ENCODE measurements at places on chromosomes 11 and 22.
A peak's percentile ranks its signal among the peaks of the same experiment; 100 is the strongest.

DNA sequence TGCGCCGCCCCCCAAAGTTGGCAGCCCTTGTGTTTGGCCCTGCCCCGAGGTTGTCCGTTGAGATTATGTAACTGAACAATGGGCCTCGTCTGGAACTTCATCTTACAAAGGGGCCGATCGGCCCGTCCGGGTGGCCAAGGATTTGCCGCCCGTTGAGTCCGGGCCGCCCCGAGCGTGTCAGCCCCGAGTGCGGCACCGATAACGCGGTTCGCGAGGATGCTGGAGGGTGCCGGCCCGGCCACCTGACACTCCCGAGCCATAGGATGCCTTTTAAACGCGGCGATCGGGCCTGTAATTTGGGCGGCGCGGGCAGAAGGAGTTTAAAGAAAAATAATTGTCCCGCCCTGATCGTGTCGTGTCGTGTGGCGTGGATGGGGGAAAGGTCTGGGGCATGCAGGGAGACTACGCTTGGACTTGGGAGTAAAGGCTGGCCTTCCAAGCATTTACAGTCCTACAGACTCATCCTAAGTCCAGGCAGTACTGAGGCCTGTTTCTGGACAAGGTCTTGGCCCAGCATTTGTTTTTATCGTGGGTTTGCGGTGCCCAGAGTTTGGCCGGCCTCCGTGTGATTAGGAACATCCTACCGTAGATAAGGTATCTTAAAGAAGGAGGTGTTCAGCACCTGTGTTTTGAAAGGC, 1.3 kb downstream of the WEE1 start:
- no peak for DNase-seq

DNA sequence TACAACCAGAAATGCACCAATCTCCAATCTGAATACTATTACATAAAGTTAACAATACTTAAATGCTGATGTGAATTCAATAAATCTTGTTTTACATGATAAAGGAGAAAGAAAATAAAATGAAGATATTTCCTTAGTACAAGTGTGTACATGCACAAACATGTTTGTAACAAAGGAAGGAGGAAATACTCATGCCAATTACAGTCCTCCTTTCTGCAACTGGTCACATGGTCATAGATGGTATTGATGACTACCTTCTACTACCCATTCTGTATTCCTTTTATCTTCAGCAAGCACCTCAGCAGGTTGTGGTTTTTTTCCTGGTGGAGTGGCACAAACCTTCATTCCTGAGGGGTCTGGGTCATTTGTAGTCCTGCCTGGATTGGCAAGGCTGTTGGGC, 214.2 kb upstream of the GUCY1A2 start:
- DNase-seq: no peak

DNA sequence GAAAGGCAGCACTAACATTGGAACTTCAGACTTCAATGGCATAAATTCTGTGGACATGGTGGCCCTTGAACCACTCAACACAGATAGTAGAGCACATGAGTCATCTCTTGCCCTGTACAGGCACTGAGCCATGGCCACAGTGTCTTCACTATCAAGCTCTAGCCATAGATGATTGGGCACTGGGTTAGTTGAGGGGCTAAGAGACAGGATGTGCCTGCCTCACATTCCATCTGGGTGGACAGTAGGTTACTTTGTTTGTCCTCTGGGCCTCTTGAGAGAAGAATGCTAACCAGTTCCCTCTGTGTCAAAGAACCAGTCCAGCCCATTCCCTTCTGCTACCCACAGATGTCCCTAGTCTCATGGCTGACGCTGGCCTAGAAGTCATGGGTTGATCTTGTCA, 39.8 kb downstream of the OR6Q1 start:
- no peak for DNase-seq

DNA sequence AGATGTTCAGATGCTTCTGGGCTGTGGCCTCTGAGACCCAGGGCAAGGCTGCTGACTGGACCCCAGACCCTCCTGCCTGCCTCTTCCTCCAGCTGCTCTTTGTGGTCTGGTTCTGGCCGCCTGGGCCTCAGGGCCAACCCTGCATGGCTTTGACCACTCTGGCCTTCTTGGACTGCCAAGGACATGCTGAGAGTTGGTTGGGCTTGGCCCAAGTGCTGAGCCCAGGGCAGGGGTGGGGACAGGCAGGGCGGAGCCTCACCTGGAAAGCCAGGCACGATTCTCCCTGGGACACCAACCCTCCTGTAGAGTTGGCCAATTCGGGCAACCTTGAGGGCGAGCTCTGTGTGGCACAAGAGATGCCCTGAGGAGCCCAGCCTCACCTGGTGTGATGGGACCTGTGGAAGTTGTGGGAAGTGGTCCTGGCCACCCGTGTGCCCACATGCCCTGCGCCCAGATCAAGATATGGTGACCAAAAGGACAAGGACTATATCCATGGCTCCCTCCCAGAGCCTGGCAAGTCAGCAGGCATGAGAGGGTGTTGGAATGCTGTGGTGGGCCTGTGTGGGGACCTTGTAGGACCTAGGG, 11.6 kb downstream of the TANGO2 start:
- DNase-seq: no peak

GRCh38 chr11:124380585-124380984, 3.7 kb downstream of the OR8B2 start:
- no peak for DNase-seq

- no peak for DNase-seq
Observed at GRCh38 chr11:101435408-101435973, 148.3 kb downstream of the TRPC6 start.

- DNase-seq: no peak
Observed at GRCh38 chr11:19558189-19558986, 154.2 kb upstream of the NAV2 start.

DNA sequence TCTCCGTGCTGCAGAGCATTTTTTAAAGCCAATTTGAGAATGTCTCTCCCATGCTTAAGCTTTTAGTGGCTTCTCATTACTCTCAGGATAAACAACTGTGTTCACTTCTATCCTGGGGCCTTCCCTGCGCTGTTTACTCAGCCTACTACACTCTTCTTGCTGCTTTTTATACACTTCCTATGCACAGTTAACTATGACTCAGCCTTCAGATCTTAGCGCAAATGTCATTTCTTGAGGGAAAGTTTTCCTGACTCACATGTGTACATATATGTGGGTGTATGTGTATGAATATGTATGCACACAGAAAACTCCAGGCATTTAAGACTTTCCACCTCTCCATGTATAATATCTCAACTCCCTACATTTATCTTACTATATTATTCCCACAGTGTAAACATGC, 9.8 kb downstream of the THAP12 start:
- no peak for DNase-seq

GRCh38 chr11:81869351-81870065, 864.2 kb downstream of the FAM181B start:
- DNase-seq: peak; percentile 72

DNA sequence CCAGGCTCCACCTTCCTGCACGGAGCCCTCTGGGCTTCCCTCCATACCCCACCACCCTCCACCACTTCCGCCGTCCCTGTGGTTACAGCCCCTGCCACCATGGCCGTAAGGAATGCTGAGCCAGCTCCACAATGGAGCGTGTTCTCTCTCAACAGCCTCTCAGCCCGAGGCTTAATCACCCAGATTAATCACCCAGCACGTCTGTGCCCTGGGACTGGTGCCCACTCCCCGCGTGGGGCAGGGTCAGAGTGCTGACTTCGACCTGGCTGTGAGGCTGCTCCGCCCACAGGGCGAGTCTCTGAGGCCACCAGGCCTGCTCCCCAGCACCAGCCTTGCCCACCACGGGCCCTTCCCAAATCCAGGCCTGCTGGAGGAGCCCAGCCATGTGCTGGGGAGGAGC, 4.0 kb upstream of the TH start:
- no peak for DNase-seq

GRCh38 chr11:66047541-66048365, 1.2 kb downstream of the GAL3ST3 start:
- no peak for DNase-seq

DNA sequence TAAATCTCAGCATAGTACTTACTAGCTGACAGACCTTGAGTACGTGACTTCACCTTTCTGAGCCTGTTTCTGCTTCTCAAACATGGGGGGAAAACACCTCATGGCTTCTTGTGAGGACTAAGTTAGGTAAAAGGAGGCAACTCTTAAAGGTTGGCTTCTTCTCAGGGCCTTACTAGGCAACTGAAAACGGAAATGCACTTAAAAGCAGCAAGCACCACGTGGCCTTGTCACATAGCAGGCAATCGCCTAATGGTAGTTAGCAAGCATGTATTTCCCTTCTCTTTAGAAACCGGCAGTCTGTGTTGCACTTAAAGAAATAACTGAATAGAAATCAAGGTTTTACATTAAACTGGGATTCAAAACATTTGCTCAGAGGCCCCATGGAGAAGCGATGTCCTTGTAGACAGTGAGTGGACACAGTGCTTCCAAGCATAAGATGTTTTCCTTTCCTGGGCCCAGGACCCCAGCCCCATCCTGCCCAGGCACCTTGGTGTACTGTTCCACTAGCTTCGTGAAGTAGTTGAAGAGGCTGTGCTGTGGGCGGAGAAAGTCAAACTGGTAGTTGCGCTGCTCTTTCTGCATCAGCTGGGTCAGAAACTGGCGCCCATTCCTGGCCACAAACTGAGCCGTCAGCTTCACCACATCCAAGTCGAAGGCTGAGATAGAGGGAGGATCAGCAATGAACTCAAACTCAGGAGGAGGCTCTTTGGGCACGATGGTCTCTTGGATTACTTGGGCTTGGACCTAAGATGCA, 12.1 kb downstream of the SF3A1 start:
- DNase-seq: peak; percentile 39

GRCh38 chr22:40415531-40416266, 45.3 kb downstream of the SGSM3 start:
- no peak for DNase-seq

DNA sequence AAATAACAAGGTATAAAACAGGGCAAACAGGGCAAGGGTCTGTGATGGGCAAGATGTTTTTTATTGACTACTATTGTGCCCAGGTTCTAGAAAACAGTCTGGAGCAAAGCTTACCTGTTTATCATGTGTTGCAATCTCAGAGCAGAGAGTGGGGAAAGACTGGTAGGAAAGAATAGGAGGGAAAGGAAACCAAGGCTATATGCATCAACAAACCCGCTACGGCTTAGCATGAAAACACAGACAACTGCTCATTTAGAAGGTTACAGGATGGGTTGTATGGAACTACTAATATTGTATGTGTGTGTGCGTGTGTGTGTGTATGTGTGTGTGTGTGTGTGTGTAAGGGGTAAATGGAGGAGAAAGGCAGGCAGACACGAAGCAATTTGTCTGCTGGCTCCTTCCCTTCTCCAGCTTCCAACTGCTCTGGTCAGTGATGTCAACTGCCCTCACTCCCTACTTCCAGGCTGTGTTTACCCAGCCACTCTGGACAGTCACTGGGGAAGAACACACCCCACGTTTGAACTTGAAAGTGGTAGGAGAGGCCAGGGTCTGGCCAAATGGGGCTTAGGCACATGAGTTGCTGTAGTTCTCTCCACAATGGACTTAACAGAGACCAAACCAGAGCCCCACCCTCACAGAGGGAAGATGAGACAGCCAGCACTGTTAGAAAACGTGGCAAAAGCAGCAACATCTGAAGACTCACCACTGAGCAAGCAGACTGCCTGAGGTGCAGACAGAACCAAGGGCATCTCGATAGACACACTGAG, 47.0 kb downstream of the GAB2 start:
- no peak for DNase-seq

DNA sequence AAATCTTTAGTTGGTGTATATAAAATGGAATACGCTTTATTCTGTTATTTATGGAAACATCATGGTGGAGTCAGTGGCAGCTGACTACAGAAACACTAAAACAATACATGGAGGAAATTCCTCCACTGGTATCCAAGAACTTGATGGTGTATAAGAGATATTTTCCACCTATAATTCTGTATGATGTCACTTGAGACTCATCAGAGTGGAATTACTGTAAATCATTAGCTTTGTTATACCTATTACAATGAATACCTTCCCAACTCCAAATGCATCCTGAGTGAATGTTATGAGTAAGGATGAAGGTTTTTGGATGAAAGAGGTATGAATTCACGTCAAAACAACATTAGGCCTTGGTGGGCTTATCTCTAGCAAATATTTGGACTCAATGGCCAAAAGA, 258.5 kb upstream of the SORL1-AS1 start:
- no peak for DNase-seq

DNA sequence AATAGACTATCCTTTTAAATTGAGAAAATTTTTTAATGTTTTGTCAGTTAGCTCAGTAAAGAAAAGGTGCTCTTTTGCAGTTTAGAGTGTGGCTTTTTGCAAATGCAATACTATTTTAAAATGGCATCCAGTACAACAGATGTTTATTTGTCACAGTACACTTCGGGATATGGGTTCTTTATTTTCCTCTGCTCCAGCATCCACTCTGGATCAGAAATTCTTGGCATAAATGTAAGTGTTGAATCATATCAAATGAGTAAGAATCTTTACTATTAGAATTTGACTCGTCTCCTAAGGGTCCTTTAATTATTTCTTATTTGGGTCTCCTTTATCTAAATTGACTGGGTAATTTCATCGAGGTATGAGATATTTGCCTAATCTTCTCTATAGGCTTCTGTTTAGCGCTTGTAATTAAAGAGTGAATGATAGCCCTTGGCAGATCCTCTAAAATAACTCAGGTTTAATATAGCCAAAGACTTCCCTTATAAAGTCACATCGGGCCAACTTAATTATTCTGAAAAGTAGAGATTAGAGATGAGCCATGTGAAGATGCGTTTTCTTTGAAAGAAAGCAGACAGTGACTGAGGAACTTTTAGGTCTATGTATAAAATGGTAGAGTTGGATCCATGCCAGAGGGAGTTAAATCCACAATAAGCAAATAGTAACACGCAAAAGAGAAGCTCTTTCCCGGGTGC, 132.7 kb downstream of the CASP12 start:
- DNase-seq: no peak

DNA sequence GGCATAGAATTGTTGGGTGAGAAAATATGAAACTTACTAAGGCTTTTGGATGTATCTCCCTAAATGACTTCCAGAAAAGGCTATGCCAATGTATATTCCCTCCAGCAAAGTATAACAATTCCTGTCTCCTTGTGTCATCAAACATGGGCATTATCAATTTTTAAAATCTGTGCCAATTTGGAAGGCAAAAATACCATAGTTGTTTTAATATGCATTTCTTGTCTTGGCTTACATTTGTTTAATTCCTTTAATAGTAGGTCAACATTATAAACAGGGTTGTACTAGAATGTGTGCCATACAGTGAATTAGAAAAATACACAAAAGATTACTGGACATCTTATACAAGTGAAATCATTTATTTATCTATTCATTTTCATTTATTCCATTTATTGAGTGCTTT, 41.6 kb downstream of the DCUN1D5 start:
- DNase-seq: no peak

- no peak for DNase-seq
Observed at GRCh38 chr11:2401436-2401984, 960 bp downstream of the TSSC4 start.

DNA sequence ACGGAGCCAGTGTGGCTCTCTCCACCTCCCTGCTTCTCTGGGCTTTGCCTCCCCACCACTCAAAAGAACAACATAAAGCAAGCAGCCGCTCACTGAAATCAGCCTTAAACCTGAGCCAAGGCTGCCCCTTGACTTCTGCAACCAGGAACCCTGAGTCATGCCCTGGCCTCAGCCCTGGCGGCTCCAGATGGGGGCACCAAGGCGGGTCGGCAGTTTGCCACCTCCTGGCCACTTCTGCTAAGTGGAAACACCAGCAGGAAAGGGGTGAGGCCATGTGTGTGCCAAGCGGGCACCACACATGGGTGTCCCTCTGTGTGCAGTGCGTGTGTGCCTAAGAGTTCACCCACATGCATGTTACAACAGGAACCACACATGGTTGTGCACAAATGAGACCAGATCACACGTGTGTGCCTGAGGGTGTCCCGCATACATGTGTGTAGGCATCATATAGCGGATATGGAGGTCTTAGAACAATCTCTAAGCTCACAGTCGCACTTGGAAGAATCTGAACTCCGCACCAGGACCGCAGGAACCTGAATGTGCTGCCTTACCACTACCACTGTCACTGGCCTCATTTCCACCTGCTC, 221.2 kb downstream of the MN1 start:
- no peak for DNase-seq

Measured in stimulated activated CD4-positive, alpha-beta T cell treated with anti-CD3 and anti-CD28 coated beads, TNF-alpha, amount 100 ng/mL, for 24 hours (primary cell).